ENCODE measurements at places on chromosomes 1 and 21.

DNA sequence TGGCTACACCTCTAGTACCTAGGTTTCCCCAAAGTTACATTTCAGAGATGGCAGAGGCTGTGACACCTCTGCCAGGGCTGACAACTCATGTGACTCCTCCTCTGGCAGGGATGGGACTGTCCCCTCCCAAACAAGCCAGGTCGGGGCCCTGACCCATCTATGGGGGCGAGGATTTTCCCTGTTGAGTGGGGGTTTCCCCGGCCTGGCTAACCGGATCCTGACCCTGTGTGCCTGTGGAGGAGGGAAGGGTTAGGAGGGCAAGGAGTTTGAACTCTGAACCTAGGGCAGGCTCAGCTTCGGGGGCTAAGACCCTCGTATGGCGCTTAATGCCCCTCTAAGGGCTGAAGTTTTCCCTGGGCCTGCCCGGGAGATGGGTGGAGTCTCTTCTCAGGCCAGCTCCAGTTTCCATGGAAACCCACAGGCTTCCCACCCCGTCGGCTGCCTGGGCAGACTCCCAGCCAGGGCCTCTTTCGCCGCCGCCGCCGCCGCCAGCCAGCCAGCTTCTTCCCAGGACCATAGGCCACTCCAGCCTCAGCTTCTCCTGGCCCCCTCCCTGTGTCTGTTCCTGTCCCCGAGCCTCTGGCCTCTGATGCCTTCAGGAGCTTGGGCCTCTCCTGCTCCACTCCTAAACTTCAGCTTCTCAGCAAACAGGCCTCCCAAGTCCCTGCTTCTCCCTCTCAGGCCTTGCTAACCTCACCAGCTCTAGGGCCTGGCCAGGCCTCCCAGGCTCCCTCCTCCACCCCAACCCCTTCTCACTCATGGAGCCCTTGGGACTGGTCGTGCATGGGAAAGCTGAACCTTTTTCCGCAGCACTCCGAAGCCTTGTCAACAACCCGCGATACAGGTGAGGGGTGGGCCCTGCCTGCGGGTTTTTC lies at the start of gene BTBD19:
TSS of gene BTBD19 (plus strand) at position 461 of the 875 bp plus-strand sequence. CDS start at position 759, 298 bp downstream.
- peak; percentile 90 for DNase-seq

DNA sequence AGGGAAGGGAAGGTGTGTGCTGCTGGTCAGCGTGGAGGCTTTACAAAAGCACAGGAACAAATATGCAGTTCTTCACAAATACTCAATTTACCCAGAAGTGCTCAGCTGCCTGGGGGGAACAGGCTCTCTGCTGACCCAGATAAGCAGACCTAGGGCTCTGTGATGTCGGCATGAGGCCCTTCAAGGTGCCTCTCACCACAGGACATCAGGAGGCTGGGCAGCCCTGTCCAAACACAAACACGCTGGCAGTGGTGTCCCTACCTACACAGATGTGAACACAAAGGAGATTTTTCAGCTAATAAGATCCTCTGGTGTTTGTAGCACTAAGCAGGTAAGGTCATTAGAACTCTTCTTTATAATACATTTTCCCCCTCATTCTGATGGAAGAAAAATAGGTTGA lies 243.0 kb upstream of the PROX1 start:
- DNase-seq: no peak

- no peak for DNase-seq
Observed at GRCh38 chr1:161427733-161428516, 60.2 kb upstream of the CFAP126 start.

GRCh38 chr1:2981388-2981787 lies 39.9 kb upstream of the ACTRT2 start:
- DNase-seq: peak; percentile 60

DNA sequence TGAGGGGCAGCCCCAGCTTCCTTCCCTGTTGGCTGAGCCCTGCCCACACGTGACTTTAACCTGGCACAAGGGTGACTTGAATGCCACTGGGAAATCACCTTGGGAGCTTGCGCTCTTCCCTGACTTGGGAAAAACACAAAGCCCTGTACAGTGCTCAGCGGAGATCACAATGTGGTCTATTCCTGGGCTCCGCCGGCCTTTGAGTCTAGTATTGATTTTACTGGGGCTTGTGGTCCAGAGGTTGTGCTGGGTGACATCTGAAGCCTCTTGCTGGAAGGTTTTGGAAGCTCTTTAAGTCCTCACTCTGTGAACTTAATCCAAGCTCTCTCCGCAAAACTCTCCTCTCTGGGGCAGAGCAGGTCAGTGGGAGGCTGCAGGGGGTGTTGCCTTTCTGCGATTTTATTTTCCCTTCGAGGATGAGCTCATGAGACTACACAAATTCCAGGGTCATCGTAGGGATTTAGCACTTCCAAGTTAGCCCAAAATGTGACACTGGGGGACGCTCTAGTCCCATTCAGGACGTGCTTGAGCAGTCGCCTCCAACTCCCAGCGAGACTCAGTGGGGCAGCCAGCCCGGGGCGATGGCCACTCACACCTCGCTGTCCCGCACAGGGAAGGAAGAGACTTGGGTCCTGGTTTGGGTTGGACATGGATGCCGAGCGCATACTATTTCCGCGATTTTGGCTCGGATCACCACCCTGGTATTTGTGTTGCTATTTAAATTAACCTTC lies 291.9 kb upstream of the AJAP1 start:
- DNase-seq: no peak

DNA sequence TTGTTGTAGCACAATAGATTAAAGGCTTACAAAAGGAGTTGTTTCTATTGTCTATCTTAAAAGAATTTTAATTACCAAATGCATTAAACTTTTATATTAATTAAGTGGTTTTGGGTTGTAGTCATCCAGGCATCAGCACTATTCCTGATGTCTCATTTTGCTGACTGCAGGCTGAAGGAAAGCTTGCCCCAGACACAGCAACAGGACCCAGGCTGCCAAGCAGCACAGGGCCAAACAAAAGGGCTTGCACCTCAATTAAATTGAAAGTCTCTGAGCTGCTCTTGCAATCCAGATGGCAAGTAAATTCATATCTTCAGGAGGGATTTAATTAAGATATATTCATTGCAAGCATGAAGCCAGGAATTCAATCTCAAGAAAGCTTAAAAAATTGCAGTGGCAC lies 80.7 kb upstream of the CHODL start:
- DNase-seq: no peak

- no peak for DNase-seq
Observed at GRCh38 chr1:46793126-46793525, 5.7 kb upstream of the CYP4B1 start.

DNA sequence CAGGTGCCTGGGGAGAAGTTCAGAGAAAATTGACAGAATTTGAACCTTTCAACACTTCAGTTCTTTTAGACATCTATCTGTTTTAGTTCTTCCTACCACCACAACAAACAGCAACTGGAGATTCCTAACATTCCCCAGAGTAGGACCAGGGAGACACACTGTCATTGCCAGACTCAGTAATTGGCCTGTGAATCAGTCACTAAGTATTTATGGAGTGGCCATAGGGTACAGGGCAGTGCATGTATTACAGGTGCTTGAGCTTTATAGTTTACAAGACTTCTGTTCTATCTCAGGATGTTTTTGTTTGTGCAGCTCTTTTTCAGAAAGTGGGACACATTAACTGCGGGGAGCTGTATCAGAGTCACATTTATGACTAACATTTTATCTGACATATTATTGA lies 1.7 kb downstream of the CDC14A start:
- DNase-seq: no peak

- DNase-seq: peak; percentile 36
Observed at GRCh38 chr1:20373286-20373685, 82.6 kb downstream of the VWA5B1 start.

GRCh38 chr1:28062806-28063205 lies 25.6 kb downstream of the EYA3 start:
- no peak for DNase-seq

GRCh38 chr1:9731051-9731537 lies 79.6 kb downstream of the PIK3CD start:
- DNase-seq: no peak

- DNase-seq: no peak
Observed at GRCh38 chr1:76764638-76765454, 102.4 kb upstream of the ST6GALNAC5 start.

Data from cardiac septum (tissue), 1 donor.